ENCODE measurements at places on chromosomes 11 and 22.

GRCh38 chr11:42205518-42205917, 746.1 kb upstream of the LRRC4C start:
- DNase-seq, result no peak

DNA sequence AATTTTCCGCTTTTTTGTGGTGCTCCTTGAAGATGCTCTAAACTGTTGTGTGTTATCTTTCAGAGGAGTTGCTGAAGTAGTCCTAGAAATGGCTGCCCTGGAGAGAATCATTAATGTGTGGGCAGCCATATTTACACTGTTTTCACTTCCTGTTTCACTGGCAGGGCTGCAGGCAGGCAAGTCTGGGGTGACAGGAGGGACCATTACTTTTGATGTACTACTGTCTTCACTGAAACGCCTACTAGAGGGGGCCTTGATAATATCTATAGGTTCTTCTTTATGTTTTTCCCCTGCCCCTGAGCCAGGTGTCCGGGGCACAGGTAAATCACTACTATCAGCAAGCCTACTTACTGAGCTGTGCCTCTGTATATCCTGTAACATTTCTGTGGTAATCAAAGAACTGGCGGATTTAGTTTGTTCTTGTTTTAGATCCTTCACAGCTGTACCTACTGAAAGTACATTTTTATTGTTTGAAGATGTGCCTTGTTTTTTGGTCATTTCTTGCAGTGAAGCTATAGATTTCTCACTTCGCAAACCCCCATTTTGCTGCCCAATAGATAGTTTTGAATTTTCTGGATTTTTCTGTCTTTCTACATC, 39.7 kb downstream of the ACAT1 start:
- no peak for DNase-seq

- peak; percentile 69 for DNase-seq
These were observed at the start of gene TYMP for GRCh38 chr22:50529897-50530579. Gene TYMP, minus strand, starts transcription at chr22:50530012. Its CDS starts 303 bp downstream, at chr22:50529709.

GRCh38 chr11:132078264-132079076, 708.1 kb downstream of the NTM start:
- DNase-seq, result no peak

GRCh38 chr11:24386546-24387397, 110.1 kb upstream of the LUZP2 start:
- no peak for DNase-seq

DNA sequence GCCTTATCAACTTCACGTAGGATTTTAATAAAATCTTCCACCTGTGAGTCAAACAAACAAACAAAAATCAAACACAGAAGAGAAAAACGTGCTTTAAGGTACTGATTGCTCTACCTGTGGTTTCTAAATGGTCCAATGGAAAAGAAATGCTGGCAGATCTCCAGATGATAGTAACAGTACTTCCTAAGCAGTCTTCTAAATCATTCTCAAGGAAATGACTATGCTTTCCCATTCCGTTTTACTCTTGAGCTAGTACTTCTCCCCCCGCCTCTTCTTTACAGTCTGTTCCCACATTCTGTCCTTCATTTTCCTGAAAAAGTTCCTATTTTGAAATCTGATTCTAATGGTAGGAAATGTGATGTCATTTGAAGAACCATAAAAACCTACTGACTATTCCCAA, 25.4 kb downstream of the SAAL1 start:
- no peak for DNase-seq

- DNase-seq, result no peak
These were observed 16.4 kb downstream of the CABIN1 start for GRCh38 chr22:24027389-24027975.

- DNase-seq, result no peak
These were observed 32.2 kb upstream of the SESN3 start for GRCh38 chr11:95262994-95263765.

DNA sequence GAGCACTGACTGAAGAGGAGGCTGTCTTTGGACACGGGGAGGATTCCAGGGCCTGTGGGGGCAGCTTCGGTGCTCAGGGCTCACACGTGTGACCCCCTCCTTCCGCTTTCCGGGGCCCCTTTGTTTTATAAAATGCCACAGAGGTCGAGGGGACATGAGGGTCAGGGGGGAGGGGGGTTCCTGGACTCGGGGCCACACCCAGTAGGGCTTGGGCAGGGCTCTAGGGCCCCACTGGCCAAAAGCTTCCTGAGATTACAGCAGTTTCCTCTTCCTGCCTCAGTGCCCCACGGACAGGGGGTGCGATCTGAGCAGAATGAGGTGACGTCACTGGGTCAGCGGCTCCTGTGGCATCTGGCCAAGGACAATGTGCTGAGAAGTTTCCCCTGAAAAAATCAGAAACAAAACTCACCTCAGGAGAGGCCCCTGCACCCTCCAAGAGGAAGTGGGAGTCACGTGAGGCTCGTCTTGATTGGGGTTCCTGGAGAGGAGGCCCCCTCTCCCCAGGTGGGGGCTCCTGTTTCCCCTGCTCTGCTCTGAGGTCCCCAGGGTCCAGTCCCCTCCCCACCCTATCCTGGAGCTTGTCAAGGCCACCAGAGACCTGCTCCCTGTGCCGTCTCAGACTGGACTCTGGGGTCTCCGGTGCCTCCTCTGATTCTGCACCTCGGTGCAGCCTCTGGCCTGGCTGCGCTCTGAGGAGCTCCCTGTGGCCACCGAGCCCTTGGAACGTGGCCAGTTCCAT, 6.4 kb upstream of the IFITM3 start:
- DNase-seq, result peak; percentile 53

DNA sequence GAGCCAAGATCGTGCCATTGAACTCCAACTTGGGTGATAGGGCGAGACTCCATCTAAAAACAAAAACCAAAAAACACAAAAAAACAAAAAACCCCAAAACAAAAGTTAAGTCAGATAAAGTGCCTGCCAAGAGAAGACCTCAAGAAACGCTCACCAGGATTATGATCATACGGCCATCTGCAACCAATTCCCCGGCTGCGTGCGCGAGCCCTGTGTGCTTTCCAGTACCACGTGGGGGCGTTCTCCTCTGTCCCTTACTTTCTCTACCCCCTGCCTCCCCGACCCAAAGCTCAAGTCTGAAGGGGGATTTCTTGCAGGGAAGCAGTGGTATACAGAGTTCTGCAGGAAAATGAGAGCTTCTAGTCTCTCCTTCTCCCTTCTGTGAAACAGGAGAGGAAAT, 10.5 kb upstream of the RPS19BP1 start:
- no peak for DNase-seq

DNA sequence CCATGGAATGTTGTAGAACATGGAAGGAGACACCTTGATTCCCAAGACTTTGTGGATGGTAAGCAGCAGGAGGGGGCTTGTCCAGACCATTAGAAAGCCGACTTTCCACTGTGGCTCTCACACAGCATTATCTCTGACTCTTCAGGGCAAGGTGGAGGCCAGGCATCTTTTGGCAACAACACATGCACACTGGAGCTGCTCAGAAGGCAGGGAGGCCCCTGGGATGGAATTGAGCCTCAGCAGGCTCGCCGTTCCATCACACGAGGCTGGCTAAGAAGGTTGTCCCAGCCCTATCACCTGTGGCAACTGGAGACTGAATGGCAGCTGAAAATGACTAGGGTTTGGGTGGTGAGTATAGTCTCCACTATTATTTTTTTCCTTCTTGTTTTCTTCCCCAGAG, 76.3 kb upstream of the TMEM45B start:
- no peak for DNase-seq

DNA sequence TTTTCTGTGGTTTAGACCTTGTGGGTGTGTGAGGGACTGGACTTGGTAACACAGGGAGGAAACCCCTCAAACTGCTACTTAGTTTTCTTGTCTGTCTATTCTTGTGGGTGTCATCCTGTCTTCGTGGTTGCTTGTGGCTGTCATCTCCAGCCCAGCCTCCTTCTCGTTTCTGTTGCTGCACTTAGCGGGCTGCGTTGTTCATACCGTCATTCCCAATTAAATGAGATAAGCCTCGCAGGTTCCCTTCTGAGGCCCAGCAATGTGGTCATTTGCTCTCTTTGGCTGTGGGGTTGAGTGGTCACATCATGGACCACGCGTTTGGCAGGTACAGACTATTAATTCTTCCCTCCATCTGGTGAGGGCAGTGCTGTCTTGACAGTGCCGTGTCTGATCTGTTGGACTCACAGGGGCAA, 18.8 kb downstream of the PANX1 start:
- DNase-seq, result no peak

DNA sequence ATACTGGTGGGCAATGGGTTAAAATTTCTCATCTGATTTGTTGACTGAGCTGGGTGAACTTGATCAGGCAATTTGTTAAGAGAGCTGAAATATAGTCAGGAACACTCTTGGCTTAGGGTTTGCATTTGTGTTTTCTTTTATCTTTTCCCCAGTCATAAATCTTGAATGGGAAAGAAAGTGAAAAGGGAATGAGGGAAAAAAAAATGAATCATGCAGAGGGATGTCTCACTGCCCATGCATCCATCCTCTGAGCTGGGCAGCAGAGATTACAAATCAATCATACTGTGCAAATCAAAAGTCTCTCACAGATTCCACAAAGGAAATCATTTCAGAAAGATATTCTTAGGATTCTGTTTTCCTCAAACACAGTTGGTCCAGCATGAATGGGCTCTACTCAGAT, 174.2 kb upstream of the MPPED2 start:
- no peak for DNase-seq

DNA sequence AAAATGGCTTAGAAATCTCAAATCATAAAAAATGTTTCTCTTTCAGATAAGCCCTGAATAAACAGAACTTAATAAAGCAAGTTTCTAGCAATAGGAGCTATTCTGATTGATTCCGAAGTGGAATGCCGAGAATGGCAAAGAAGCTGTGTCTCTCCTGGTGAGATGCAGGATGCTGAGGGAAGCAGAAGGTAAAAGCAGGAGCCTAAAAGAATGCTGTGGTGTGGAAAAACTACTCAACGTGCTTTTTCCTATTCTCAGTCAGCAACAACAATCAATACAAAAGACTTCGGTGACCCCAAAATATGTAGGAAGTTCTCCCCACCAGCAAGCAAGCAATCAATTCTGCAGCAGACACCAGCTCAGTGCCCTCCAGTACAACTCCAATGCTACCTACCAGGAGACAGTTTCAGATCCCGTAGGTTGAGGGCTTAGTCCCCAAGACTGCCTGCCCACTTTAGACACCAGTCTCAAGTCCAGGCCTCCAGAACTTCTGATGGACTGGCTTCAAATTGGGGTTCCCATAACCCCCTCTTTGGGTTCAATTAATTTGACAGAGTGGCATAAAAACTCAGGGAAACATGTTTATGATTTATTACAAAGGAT, 6.6 kb downstream of the CTSC start:
- no peak for DNase-seq

DNA sequence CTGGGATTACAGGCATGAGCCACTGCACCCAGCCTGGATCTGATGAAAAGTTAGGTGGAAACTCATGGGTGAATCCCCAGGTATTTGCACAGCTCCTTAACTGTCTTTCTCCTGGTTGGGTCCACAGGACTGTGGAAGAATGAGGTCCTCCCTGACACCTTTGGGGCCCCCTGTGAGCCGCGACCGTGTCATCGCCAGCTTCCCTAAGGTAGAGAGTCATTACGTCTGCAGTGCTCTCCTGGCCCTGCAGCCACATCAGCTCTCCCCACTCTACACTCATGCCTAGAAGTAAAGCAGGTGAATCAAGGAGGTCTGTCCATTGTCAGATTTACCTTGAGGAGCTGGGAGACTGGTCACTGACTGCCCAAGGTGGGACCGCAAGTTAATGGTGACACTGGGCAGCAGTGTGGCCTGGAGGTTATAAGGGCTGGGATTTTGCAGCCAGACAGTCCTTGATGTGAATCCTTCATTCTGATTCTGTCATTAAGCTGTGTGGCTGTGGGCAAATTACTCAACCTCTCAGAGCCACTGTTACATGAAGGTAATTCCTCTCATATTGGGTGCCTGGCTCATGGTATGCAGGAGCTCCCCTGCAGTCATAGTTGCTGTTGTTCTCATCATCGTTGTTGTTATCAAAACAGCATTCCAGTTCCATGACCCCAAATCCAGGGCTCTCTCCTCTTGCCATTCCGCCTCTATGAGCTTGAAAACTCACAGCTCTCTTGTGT, 1.4 kb downstream of the RAB36 start:
- DNase-seq, result no peak

DNA sequence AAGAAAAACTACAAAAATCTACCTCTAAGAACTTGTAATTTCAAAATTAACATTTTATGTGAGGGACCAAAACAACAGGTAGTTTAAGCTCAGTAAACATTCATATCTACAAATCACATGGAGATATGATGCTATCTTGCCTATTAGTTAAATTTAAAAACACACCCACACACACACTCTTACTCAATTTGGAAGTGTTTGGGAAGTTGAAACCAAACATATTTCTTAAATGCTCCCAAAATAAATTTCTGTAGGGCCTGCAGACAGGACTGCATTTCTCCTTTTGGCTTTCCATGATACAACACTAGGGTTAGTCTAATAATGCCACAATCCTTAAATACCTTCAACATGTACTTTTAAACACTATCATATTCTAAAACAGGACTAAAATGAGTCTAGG, 7.0 kb downstream of the PITPNB start:
- no peak for DNase-seq

DNA sequence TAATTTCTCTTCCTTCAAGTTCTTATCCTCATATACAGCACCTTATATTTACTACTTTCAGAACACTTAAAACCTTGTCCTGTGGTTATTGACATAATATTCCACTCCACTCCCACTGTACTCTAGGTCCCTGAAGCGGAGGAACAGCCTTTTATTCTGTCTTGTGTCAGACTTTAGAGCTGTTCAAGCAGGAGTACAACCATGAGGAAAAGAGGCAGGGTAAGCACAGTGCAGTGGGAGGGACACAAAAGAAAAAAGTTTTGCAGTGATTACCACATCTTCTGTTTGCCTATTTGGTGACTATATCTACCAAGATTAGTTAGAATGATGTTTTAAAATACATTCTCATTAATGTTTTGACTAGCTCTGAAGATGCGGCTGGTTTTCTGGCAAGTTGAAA, 122.0 kb upstream of the CEP126 start:
- DNase-seq, result no peak

DNA sequence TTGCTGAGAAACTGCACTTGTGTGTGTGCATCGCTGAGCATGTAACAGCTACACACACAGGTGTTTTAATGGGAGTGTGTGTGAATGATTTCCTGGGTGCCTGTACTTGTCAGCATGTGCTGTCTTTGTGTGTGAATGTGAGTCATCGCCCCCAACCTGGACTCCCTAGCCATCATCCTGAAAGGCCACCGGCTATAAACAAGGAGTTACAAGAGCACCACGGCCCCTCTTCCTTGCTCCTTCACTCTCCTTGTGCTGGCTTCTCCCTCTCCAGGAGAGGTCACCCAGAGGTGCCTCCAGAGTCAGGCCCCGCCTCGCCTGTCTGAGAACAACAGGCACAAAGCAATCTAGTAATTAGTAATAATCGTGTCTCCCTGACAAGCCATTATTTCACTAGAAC, 419.2 kb downstream of the BUD13 start:
- no peak for DNase-seq
